Upper lobe of right lung (tissue), 1 donor: ENCODE measurements at places on chromosomes 1 and 21. TPM values are rescaled to one million over a fixed set of nuclear protein-coding genes. Genes with fewer than 3 reads are reported as not detected.

Gene RNU1-3
- total RNA-seq: 6,622 TPM

Gene HAO2
- not detected for total RNA-seq

Gene C1QA
- total RNA-seq: 521 TPM

DNA sequence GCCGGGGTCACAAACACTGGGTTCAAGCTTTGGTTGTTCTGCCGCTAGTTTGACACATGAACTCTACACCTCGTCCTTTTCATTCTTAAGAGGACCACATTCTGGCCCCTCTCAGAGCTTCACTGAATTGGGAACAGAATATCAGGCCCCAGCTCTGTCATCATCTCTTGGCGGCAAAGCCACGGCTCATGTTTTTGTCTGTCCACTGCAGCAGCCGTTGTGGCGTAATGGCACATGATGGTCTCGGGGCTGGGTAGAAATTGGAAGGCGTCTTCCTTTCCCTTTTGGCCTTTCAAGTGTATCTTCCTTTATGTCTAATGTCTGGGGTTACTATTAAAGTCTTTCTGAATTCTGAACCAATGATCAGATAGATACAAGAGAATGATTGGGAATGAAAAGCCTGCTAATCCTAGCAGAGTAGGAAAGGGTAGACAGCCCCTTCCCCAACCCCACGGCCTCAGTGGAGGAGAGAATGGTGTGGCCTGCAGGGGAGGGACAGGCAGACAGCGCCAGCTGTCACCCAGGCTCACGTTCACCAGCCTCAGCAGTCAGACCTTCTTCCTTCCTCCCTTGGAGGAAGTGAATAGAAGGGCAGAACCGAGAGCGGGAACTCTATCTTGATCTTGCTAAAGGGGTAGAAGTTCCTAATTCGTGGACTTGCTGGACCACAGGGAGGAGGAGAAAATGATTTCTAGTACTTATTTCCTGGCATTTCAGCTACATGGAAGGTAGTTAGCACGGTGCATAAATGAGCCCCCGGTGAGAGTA lies 498.1 kb downstream of the KIF26B start:
- H3K4me1 ChIP-seq: no peaks in the 10 kb centered on the region
- H3K36me3 ChIP-seq: no peaks in the 10 kb centered on the region
- no peak overlapping the region for H3K27ac ChIP-seq
- no peak overlapping the region for H3K4me3 ChIP-seq

DNA sequence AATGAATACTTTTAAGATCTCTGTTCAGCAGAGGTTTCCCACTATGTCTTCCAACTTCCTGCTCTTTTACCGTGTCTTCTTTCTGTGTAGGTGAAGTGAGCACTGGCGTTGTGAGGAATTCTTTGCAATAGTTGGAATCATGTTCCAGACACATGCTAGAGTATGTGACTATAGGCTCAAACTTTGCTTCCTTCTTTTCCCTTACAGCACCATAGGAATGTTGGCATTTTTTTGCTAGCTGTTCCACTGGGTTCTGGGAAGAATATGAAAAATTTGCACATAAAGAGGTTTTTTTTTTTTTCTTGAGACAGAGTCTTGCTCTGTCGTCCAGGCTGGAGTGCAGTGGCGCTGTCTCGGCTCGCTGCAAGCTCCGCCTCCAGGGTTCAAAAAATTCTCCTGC lies 15.7 kb upstream of the HUNK start:
- no peaks in the 10 kb centered on the region for H3K27me3 ChIP-seq
- no peaks in the 10 kb centered on the region for H3K36me3 ChIP-seq
- H3K4me1 ChIP-seq: no peaks in the 10 kb centered on the region
- no peak overlapping the region for H3K27ac ChIP-seq
- DNase-seq: no peak

GRCh38 chr21:44820851-44821250 lies 3.0 kb upstream of the SUMO3 start:
- H3K4me3 ChIP-seq: no peak overlapping the region
- no peak overlapping the region for H3K27ac ChIP-seq
- no peaks in the 10 kb centered on the region for H3K36me3 ChIP-seq
- peaks cover 8% of the 10 kb centered on the region for H3K4me1 ChIP-seq
- DNase-seq: no peak
- H3K27me3 ChIP-seq: no peaks in the 10 kb centered on the region

DNA sequence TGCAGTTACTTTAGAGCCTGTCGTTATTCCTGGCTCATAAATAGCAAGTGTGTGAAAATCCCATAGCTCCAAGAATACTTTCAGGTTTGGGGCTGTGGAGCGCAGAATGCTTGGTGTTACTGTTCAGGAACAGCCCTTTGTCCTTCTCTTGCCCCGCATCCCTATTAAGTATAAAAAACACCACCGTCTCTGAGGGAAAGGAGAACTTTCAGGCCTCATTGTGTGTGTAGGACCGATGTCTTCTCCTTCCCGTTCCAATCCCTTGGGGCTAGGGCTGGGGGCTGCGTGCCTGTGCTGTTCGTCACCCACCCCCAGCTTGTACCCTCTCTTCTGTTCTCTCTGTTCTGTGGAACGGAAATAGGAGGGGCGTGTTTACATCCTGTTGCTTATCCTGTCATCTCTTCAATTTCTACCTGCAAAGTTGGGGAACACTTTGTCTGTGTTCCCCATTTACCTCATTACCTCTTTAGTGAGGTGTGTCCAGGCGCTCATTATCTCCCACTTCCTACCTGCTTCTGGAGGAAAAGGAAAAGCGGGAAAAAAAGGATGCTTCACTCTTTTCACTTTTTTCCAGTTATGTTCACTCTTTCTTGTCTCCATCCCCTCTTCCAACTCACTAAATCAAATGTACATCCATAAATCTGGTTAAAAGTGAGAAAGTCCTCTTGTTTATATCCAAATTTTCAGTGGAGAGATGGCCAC lies 788 bp upstream of the TXNIP start:
- H3K27me3 ChIP-seq: no peaks in the 10 kb centered on the region
- peaks cover 35% of the 10 kb centered on the region for H3K36me3 ChIP-seq
- H3K4me1 ChIP-seq: peaks cover 49% of the 10 kb centered on the region
- peak overlapping the region; percentile 92 for H3K4me3 ChIP-seq

DNA sequence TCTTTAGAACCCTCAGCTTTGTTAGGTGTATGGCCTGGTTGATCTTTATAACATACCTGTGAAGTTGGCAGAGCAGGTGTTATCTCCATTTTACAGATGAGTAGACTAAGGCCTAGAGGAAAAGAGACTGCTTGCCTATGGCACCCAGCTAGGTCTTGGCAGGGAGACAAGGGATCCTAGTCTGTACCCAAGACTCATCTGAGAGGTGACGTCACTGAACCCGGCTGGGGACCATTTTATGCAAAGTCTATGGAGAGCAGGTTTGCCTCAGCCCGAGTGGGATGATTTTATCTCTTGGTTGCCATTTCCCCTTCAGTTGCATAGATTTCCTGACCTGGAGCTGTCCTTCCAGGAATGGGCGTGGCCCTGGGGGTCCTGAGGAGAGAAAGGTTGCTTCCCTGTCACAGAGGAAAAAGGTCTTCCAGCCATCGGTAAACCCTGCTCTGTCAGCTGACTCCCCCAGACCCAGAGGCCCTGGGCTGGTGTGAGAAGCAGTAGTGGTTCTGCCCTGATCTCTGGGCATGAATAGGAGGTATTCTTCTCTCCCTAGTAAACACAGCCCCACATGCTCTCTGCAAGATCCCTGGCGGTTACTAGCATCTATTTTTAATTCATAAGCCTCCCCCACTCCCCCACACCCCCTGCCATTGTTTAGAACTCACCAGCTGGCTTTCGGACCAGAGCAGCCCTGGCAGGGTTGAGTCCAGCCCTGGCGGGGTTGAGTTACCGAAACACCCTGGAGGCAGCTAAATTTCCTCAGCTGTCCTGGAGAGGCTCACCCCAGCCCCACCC lies 19.6 kb downstream of the TMCC2 start:
- H3K4me1 ChIP-seq: peaks cover 29% of the 10 kb centered on the region
- no peaks in the 10 kb centered on the region for H3K27me3 ChIP-seq
- no peak overlapping the region for H3K27ac ChIP-seq
- DNase-seq: peak; percentile 54
- H3K4me3 ChIP-seq: no peak overlapping the region
- no peaks in the 10 kb centered on the region for H3K36me3 ChIP-seq

GRCh38 chr1:232319072-232319471 lies 310.9 kb downstream of the SIPA1L2 start:
- no peak overlapping the region for H3K4me3 ChIP-seq
- no peaks in the 10 kb centered on the region for H3K4me1 ChIP-seq
- no peak overlapping the region for H3K27ac ChIP-seq
- H3K27me3 ChIP-seq: no peaks in the 10 kb centered on the region
- no peak for DNase-seq
